ENCODE measurements at places on chromosomes 2 and 18.

DNA sequence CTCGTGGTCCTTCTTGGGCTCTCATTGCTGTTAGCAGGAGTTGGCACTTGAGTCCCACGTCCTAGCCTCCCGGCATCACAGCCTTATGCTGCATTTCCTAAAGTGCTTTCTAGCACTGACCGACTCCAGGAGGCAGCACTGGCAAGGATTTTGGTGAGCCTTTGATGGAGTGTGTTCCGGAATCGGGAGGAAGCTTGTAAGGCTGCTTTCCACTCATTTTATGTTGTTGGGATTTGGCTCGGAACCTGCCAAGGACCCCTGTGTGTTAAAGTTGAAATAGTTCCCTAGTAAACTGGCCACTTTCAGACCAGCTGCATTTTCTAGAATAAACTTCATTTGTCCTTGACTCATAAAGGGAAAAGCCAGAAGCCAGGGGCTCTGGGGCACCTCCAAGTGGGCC lies 88.9 kb downstream of the AGAP1 start:
- DNase-seq = no peak

GRCh38 chr2:165674780-165675179 lies 119.3 kb downstream of the GALNT3 start:
- no peak for DNase-seq

DNA sequence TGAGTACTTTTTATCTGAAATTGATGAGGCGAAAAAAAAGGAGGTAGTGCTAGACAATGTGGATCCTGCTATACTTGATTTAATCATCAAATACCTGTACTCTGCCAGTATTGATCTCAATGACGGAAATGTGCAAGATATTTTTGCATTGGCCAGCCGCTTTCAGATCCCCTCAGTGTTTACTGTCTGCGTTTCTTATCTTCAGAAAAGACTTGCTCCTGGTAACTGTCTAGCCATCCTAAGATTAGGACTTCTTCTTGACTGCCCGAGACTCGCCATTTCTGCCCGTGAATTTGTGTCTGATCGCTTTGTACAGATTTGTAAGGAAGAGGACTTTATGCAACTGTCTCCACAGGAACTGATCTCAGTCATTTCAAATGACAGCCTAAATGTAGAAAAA lies 453 bp downstream of the KLHL41 start:
- DNase-seq = no peak

GRCh38 chr18:76803413-76803812 lies 18.9 kb upstream of the ZNF236 start:
- no peak for DNase-seq

- DNase-seq = no peak
These were observed 49.1 kb downstream of the ADI1 start for GRCh38 chr2:3470166-3470651.

DNA sequence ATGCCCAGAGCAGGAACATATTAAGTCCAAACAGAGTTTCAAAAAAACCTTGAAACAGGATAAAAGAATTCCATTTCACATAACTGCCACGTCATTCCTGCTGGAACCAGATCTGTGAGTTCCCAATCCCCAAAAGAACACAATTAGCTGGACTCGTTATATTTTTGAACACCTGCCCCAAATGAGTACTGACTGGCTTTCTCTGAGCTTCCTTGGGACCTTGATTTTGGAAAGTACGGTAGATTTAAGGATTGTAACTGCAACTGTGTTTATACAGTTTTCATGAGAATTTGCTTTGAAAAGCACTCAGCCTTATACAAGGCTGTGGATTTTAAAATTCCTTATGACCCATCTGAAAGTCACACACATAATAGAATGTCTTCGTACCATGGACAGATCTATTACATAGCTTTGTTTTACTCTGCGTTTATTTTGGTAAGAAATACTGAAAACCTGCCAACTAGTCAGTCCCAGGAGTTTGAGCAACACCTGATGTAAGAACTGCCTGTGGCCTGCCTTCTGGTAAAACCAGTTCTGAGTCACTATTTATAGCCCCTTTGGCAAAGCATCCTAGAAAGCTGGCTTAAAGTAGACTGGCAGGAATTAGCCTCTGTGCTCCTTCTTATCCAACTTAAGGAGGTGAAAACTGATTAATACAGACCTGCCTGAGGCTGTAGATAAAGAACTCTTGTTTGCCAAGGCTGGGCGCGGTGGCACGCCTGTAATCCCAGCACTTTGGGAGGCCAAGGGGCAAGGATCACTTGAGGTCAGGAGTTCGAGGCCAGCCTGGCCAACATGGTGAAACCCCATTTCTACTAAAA lies 48.1 kb downstream of the MERTK start:
- peak; percentile 36 for DNase-seq

DNA sequence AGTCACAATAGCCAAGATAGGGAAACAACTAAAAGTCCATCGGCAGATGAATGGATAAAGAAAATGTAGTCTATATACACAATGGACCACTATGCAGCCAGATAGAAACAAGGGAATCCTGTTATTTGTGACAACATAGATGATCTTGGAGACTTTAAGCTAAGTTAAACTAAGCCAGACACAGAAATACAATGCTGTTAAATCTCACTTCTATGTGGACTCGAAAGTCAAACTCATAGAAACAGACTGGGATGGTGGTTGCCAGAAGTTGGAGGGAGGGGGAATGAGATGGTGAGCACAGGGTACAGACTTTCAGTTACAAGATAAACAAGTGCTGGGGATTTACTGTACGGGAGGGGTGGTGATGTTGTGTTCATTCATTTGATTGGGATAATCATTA lies 5.4 kb upstream of the CNDP1 start:
- no peak for DNase-seq

- DNase-seq = no peak
These were observed 81.4 kb upstream of the RGPD5 start for GRCh38 chr2:109712746-109713145.

DNA sequence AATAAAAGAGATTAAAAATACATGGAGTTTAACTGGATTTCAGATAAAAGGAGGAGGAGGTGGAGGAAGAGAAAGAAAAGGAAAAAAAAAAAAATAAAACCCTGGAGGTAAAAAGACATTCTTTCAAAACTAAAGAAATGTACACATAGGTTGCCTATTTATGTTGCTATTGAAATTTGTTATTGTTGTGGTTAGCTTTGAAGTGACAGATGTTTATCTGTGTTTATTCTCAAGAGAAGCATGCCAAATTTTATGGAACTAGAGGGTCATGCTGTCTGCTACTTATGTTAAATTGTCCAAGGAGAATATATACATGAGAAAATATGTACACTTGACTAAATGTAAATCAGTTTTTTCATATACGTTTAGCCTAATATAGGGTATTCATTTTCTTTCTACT lies 653.2 kb downstream of the DCDC2C start:
- no peak for DNase-seq

- DNase-seq = no peak
These were observed 47.6 kb upstream of the FAM124B start for GRCh38 chr2:224449212-224450147.

DNA sequence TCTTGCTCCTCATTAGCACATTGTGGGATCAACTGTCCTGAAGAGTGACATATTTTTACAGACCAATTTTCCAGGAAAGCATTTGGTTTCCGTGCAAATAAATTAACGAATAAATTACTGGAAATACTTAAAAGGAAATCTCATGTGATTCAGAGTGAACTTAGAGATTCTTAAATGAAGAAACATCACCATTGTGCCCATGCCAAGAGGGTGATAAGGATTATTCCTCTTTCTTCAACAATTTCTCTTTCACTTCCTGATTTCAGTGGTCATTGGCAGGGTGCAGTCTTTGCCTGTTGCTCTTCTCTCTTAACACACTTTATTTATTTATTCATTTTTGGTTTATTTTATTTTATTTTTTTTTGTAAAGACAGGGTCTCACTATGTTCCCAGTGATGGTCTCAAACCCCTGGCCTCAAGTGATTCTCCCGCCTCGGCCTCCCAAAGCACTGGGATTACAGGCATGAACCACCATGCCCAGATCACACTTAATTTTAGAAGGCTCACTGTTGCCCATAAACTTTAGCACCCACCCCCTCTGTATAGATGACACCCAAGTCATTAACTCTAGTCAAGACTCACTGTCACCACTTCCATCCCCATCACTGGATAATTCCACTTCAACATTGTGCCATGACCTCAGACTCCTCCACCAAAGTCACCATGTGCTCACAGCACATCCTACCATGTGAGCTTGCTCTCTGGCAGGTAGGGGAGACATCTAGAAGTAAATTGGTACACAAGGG lies 92.6 kb upstream of the CERS6 start:
- DNase-seq = no peak

GRCh38 chr18:49874238-49874637 lies 60.9 kb upstream of the ACAA2 start:
- DNase-seq = no peak

DNA sequence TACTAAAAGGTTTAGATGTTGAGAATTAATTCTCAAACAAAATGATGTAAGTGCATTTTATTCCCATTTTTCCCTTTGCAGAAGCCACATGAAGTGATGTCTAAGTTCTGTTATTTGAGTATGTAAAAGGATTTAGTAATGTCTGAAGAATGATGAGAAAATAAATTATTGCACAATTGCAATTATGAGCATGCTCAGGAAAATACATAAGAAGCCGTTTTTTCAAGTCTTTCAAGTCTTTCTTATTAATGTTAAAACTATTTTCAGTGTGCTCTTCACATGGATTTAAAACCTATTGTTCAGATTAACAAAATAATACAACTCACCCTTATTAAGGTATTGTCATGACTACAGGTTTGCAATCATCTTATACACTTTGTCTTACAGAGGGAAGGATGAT lies 331.4 kb upstream of the NETO1 start:
- no peak for DNase-seq
